AG04449 (cell line): ENCODE measurements at places on chromosomes 13 and 19.

GRCh38 chr13:77599351-77599750 lies 63.8 kb downstream of the SCEL start:
- DNase-seq: no peak

DNA sequence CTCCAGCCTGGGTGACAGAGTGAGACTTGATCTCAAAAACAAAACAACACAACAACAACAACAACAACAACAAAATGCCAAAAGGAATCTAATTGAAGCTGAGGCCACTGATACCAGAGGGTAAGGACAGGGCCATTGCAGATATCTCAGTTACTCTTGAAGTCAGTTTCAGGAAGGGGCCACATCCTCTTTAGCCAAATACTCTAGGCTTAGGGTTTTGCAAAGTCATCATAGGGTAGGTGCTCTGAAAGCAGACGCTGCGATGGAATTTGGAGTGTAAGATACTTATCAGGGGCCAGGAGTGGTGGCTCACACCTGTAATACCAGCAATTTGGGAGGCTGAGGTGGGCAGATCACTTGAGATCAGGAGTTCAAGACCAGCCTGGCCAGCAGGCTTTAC lies 46.6 kb upstream of the UBAC2 start:
- no peak for DNase-seq

DNA sequence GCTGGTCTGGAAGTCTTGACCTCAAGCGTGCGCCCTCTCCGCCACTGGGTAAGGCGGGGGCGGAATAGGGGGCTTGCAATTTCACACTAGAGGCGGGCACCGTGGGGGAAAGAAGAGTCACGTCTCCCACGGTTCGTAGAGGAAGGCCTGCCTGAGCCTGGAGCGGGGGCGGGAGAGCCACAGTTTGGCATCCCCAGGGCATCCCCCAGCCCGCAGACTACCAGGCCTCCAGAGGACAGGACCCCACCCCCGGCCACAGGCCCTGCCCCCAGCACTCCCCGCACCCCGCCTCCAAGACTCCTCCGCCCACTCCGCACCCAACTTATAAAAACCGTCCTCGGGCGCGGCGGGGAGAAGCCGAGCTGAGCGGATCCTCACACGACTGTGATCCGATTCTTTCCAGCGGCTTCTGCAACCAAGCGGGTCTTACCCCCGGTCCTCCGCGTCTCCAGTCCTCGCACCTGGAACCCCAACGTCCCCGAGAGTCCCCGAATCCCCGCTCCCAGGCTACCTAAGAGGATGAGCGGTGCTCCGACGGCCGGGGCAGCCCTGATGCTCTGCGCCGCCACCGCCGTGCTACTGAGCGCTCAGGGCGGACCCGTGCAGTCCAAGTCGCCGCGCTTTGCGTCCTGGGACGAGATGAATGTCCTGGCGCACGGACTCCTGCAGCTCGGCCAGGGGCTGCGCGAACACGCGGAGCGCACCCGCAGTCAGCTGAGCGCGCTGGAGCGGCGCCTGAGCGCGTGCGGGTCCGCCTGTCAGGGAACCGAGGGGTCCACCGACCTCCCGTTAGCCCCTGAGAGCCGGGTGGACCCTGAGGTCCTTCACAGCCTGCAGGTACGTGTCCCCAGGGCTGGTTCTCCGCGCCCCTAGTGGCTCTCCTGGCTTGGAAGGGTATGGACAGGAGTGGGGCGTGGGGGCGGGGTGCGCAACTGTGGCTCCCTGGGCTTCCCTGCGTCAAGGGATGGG lies at the start of gene ANGPTL4:
ANGPTL4 (plus strand) TSS at position 353 of the 969 bp plus-strand sequence; CDS start at position 520, 167 bp downstream.
- DNase-seq: no peak

GRCh38 chr13:19151581-19152263 lies 29.9 kb downstream of the TUBA3C start:
- no peak for DNase-seq

DNA sequence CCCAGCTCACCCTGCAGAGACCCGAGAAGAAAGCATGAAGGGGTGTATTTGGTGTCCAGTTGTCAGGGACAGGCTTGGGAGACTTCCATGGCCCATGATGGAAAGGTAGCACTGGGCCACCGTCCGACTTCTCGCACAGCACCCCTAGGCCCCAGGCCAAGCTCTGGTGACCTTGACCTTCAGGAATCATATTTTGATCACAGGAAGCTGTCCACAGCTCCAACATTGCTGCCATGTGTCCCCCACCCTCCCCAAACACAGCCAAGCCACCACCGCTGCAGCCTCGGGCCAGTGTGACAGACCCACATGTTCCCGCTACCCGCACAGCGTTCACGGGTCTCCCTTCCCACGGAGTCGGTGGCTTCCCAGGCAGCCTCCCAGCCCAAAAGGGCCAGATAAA lies 842 bp upstream of the PTGIR start:
- DNase-seq: no peak

GRCh38 chr19:50248413-50248812 lies 45.0 kb downstream of the MYH14 start:
- DNase-seq: no peak

GRCh38 chr19:5479958-5480357 lies 24.7 kb downstream of the ZNRF4 start:
- DNase-seq: no peak

DNA sequence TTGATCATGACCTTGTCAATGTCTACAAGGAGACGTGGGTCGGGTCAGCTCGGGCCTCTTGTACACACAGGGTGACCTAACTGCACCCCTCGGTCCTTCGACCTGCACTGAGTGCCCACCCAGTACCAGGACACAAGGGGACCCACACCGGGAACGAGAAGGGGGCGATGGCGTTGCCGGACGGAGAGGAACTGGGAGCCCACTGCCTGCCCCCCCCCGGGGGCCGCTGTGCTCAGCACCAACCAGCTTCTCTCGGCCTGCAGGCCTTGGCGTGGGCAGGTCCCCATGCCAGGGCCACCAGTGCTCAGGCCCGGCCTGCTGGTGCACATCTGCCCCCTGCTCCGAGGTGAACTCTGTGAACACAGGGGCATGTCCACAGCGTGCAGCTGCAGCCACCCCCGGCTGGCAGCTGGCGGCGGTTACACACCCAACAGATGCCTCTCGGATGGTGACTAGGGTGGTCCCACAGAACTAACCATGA lies 14.1 kb downstream of the CFD start:
- DNase-seq: no peak

GRCh38 chr19:3396881-3397265 lies 30.5 kb downstream of the NFIC start:
- no peak for DNase-seq

DNA sequence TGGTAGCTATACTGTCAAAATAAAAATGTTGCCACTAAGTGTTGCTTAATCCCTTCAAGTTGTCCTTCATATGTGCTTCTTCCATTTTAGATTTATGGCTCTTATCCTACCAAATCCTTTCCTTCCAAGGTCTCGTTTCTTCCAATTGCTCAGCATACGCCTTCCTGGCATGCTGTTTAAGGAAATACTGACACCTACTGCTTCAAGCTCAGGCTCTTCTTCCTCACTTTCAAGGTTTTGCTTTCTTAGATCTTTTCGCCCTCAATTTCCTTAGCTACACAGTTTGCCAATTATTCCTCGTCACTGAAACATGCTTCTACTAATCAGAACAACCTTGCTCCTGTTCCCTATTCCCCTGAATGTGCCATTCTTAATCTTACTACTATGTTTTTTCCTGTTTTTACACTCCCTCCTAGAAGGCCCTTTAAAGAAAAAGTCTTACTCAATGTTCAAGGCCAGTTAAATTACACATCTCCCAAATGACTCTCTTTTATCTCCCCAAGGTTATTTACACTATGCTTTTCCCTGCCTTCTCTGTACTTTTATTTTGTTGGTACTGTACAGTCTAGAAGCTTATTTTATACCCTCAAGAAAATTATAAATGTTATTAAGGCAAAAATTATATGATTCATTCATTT lies 343.1 kb downstream of the MZT1 start:
- DNase-seq: no peak

- no peak for DNase-seq
These were observed 42.6 kb downstream of the EPS15L1 start for GRCh38 chr19:16429066-16429758.

DNA sequence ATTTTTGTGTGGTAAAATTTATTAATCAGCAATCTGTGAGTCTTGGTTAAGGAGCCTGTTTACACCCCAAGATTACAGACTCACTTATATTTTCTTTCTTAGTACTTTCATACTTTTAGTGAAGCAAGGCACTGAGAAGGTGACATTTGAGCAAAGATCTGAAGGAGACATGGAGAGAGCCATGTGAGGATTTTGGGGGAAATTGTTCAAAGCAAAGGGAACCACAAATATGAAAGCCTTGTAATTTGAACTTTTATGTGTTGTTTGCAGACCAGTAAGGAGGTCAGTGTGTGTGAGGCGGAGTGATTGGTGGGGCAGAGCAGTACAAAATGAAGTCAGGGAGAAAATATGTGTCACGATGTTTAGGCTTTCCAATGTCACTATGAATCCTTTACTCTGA lies 140.7 kb upstream of the KLF12 start:
- no peak for DNase-seq

DNA sequence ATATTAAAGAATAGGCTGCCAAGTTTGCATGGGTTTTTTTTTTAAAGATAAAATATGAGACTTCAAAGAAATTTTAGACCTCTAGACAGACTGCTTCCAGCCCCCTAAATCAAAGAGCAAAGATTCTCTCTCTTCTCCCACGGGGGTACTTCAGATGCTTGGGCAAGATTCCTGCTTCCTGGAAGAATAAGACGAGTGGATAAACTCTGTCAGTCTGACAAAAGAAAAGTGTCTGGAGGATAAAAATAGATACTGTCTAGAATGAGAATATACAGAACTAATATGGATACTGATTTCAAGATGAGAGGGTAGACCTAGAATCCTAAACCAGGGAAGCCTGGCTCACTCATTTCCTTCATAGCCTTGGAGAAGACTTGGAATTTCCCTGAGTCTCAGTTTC lies 435.1 kb downstream of the FOXO1 start:
- no peak for DNase-seq

DNA sequence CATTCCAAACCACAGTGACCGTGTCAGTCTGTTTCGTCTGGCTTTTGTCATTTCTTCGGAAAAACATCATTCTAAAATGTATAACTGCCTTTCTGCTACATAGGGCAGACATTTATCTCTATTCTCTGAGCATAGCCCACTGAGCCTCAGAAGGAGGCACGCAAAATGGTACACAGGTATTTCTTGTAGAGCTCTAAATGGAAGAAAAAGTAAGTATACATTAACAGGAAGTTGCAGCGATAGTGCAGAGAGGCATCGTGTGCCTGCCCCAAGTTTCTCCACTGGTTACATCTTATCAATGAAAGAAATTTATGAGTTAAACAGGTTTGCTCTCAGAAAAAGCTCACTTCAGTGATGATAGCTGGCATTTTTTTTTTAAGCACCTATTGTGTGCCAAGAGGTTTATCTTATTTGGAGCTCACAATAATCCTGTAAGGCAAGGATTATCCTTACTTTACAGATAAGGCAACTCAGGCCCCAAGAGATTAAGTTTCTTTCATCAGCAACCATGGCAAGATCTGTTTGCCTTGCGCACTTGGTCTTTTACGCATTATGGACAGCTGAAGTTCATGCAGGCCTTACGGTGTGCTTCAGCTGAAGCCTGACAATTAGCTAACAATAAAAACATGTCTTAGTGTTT lies 1.2 kb upstream of the RCBTB2 start:
- no peak for DNase-seq
